Esophagus squamous epithelium (tissue), 5 donors: ENCODE measurements at places on chromosomes 12 and 14. TPM values are rescaled to one million over a fixed set of nuclear protein-coding genes. Genes with fewer than 3 reads are reported as not detected.

Gene LBHD2
- not detected for total RNA-seq

Gene RNU4-1
- total RNA-seq: under 0.01 TPM

Gene OR11H6
- total RNA-seq: not detected

- H3K4me3 ChIP-seq: no peak overlapping the region
- no peak for DNase-seq
- no peaks in the 10 kb centered on the region for H3K36me3 ChIP-seq
- no peaks in the 10 kb centered on the region for H3K4me1 ChIP-seq
These were observed 233.2 kb downstream of the NRXN3 start for GRCh38 chr14:78403278-78403815.

GRCh38 chr14:68232300-68233055, 412.9 kb downstream of the RAD51B start:
- DNase-seq: no peak
- no peaks in the 10 kb centered on the region for H3K27me3 ChIP-seq
- H3K4me3 ChIP-seq: no peak overlapping the region
- H3K4me1 ChIP-seq: peaks cover 20% of the 10 kb centered on the region
- peak overlapping the region; percentile 74 for H3K27ac ChIP-seq
- no peaks in the 10 kb centered on the region for H3K36me3 ChIP-seq

GRCh38 chr14:106657460-106657859, 1131.1 kb downstream of the TMEM121 start:
- no peak overlapping the region for H3K4me3 ChIP-seq
- no peaks in the 10 kb centered on the region for H3K36me3 ChIP-seq
- H3K27ac ChIP-seq: no peak overlapping the region
- no peaks in the 10 kb centered on the region for H3K4me1 ChIP-seq
- DNase-seq: no peak

DNA sequence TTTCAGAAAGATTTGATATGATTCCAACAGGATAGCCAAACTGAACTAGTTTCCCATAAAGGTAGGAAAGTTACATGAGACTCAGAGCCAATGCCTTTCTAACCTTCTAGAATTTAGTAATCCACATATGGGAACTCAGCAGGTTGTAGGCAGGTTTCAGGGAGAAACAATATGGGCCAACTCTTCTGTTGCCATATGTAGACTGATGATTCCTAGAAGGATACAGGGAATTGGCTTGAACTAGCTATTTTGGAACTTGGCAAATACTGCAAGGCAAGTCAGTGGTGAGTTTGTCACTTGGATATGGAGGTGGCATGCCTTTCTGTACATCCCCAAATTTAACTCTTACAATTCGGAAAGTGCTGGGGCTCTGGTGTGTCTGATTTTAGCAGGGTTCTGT, 15.5 kb downstream of the SUDS3 start:
- H3K27ac ChIP-seq: no peak overlapping the region
- no peaks in the 10 kb centered on the region for H3K27me3 ChIP-seq
- H3K36me3 ChIP-seq: peaks cover 3% of the 10 kb centered on the region
- no peak overlapping the region for H3K4me3 ChIP-seq
- no peaks in the 10 kb centered on the region for H3K4me1 ChIP-seq
- DNase-seq: no peak

- no peaks in the 10 kb centered on the region for H3K36me3 ChIP-seq
- DNase-seq: no peak
- no peaks in the 10 kb centered on the region for H3K27me3 ChIP-seq
- no peak overlapping the region for H3K27ac ChIP-seq
- H3K4me1 ChIP-seq: no peaks in the 10 kb centered on the region
These were observed 329.8 kb downstream of the ATP23 start for GRCh38 chr12:58270966-58271705.
